ENCODE measurements at places on chromosomes 2 and 18.
A peak's percentile ranks its signal among the peaks of the same experiment; 100 is the strongest.

DNA sequence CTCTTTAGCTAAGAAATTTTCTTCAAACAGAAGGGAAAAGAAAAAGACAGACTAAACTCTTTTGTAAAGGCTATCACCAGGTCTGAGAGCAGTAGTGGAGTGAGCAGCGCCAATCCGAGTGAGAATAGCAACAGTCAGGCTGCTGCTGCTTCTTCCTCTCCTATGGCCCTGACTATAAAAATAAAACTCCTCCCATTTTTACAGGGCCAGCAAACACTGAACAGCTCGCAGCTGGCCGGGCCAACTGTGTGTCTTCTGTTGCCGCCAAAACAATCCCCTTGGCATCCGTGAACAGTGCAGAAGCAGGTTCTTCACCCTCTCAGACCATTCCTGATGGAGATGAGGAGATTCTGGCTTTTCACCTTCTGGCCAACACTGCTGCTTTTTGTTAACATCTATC, 124.5 kb downstream of the CNTNAP5 start:
- no peak for DNase-seq

DNA sequence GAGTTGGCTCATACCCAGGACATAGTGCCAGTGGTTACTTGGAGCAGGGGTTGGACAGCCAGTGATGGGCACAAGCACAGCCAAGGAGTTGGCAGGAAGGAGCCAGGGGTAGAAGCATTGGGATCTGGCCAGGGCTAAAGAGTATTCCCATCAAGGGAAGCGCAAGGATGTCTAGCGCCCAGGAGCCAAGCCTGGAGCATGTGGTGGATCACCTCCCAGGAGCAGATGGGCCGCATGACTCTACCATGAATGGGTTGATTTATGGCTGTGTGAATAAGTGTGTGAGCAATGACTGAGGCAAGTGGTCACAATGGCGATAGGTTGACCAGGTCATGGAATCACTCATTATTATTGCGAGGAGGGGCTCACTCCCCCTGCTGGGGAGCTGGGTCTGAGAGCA, 111.1 kb downstream of the FHOD3 start:
- DNase-seq = no peak

DNA sequence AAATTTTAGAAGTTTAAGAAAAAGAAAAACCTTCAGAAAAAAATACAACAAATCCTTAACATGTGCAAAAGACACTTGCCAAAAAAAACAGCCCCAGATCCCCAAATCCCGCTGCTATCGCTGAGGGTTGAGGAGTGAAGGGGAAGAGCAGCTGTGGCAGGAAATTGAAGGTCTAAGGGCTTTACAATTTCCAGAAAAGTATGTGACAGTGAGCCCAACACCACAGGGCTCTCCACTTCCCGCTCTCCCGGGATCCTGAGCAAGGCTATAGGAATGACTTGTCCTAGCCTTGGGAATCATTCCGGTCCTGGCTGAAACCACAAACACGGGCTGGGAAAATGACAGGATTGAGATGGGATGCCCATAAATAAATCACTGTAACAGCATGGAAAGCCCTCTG, 191.4 kb downstream of the TMEM163 start:
- no peak for DNase-seq

DNA sequence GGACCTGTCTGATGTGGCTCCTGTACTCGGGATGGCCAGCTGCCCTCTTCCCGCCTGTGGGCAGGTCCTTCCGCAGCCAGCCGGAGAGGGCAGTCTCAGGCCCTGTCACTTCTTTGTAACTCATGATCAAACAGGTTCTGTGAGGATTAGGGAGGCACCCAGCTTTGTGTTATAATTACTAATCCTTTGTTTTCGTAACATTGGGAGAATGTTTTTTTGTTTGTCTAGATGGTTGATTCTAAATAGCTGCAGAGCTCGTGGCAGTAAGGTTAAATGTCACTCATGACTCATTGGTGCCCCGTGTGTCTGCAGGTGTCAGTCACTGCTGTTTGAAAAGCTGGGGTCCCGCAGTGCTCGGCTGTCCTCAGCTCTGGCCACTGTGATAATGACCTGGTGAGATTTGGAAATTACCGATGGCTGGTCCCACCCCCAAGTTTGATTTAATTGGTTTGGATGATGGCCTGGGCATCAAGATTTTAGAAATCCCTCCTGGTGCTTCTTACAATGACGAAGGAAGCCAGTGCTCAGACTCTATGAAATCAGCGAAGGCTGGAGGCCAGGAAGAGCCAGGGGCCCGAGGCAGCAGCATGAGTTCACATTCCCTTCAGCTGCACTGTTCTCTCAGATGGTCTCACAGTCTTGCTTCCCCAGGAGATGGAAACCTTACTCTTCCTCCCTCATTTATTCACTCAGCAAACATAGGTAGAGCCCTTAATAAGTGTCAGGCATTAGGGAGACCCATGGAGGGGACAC, 172.8 kb downstream of the VAPA start:
- DNase-seq = no peak

DNA sequence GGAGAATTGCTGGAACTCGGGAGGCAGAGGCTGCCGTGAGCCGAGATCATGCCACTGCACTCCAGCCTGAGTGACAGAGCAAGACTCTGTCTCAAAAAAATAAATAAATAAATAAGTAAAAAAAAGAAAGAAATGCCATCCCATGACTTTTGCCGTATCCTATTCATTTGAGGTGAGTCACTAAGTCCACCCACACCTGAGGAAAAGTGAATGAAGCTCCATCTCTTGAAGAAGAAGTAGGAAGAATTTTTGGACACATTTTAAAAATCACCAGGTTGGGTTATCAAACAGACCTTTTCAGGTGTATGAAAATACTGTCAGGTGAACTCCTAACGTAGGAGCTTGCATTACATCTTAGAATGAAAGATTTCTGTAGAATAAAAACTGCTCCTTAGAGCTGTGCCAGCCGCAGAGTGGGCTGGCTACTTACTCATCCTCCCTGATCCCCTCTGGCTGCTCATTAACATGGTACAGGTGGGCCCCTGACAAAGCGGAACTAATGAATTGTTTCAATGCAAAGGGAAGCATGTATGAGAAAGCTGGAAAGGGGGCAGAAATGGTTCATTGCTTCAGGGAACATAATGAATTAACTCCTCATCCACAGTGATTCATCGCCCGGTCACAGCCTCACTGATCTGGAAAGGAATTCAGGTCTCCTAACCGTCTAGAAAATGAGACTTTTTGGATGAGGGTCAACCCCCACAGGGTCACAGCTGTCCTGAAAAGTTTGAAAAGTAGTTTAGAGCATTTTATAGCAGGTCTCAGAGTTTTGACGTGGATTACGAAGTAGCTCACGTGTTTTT, 191.4 kb downstream of the SPP2 start:
- no peak for DNase-seq

- peak; percentile 96 for DNase-seq
Measured at GRCh38 chr2:242088471-242089212, 219.1 kb downstream of the RTP5 start.

DNA sequence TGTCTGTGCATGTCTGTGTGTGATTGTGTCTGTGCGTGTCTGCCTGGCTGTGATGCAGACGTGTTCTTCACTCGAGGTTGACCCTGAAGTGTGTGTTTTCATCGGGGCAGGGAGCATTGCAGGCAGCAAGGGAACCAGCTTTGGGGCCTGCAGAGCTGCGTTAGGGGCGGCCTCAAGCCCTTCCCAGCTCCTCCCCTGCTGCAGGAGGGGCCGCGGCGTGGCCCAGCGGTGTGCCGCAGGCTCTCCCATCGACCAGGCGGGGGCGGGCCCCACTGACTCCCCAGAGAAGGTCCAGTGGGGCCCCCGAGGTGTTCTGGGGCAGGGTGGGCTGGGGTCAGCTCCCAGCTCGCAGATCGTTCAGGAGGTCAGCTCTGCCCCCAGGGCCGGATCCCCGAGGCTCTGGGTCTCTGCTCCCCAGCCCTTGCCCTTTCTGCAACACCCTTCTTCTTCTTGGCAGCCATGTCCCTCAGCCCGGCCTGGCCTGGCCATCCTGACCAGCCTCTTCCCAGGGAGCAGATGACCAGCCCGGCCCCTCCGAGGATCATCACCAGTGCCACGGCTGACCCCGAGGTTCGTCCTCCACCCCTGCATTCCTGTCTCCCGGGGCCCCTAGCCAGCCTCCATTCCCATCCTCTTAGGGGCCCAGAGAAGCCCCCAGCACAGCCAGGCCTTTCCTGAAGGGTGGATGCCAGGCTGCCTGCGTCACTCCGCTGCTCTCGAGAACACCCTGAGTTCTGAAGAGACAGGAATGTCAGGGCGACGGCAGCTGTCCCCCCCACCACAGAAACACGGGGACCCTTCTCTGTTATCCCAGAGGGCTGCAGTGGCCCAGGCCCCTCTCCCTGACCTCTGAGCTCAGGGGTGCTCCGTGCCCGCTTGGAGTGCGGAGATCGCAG, 11.1 kb upstream of the KLHL30 start:
- peak; percentile 37 for DNase-seq

DNA sequence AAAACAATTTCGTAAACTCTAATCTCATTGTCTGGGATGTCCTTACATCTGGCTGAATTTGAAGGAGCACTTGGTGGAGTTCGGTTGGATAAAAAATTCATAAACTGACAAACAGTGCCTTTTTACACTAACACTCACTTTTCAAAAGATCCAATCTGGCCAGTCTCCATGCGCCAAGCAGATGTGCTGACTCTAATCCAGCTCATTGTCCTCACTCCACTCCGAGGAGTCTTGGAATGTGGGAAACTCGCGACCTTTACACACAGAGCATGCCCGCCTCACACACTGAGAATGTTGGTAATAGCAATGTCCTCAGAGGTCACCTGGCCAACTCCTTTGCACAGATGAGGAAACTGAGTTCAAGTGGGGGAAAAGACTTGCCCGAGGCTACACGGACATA, 66.8 kb downstream of the XDH start:
- no peak for DNase-seq

GRCh38 chr2:67096886-67097285, 300.2 kb upstream of the ETAA1 start:
- no peak for DNase-seq

DNA sequence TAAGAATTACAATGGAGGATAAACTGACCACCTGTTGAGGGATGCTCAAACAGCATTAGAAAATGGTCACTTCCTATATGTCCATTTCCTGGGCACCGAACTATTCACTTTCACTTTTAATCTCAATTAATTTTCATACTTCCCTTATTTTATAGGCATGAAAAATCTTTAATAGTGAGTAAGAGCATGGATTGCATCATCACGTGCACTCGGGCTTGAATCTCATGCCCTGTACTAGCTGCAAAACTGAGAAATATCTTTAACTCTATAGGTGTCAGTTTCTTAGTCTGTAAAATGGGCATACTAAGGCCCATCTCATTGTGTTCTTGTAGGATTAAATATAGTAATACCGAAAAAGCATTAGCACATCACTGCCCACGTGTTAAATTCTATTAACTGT, 183.9 kb upstream of the FIGN start:
- no peak for DNase-seq

GRCh38 chr18:63017076-63017475, 301.7 kb downstream of the PHLPP1 start:
- no peak for DNase-seq

DNA sequence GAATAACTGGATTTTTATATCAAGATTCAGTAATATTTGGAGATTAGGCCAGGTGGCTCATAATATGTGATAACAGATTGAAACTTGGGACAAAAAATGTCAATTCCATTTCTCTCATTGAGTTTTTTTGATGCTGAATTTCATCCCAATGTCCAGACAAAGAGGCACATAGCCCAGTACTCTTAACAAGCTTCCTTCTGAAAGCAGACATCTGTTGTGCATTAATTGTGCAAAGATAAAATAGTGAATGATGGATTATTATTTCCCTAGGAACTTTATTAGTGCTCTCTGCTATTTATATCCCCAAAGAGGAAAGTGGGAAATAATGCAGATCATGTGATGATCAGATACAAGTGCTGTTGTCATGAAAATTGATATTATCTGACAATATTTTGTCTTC, 234.1 kb downstream of the CCDC102B start:
- DNase-seq = no peak

DNA sequence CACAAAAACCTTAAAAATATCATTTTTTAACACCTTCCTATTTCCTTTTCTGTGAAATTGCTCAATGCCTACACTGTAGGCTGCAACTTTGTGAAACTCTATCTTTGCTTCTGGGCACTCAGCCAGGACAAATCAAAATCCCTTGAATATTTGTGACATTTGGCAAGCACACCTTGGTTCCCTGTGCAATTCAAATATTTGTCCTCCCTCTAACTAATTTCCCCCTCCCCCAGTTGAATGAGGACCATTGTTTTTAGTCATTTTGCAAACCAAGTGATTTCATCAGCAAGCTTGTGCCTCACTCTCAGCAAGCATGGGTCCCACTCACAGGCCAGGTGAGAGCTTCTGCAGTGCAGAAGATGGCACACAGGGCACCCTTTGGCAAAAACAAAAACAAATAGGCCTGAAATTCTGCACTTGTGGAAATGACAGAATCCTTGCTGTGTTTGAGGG, 541.5 kb downstream of the CNTNAP5 start:
- no peak for DNase-seq

DNA sequence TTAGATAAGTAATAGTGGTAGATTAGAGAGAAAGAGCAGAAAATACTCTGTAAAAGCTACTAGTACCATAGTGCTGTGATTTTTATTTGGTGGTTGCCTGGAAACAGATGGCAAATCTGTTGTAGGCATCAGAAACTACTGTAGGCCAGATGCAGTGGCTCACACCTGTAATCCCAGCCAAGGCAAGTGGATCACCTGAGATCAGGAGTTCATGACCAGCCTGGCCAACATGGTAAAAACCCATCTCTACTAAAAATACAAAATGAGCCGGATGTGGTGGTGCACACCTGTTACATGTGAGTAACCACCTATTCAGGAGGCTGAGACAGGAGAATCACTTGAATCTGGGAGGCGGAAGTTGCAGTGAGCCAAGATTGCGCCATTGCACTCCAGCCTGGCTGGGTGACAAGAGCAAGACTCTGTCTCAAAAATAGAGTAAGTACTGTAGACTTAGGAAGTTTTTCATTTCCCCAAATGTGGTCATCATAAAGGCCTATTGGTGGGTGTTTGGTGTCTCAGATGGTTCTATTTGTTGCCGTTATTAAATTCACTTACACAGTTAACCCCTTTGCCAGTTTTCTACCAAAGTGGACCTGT, 79.6 kb downstream of the SPTBN1 start:
- no peak for DNase-seq

DNA sequence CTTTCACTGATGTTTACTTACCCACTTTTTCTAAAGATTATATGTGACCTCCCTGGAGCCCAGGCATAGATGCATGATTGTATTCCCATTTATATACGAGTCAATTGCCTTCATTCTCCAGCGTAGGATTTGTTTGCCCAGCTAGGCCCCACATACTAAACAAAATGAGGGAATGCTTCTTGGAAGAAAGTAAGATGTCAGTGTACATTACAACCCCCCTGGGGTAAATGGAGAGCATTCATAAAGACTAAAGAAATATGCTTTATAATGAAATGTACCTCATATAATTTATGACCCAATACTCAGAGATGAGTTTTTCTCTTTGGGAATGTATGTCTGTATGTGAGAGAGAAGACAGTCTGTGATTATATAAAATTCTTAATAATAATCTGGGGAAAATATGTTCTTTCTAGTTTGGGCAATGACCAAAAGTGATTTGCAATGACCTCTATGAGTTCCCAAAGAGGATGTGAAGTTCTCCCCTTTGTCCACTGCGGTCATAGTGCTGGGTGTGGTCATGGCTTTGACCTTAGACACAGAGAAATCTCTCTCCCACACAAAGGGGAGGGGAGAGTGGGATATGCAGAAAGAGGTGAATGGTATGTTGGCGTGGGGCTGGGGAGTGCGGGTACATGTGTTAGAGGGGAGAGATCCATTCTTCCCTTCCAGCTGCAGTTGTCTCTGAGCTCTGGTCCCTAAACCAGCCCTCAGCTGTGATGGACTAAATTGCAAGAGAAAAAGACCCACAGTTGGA, 175.6 kb downstream of the EN1 start:
- no peak for DNase-seq

Measured in activated naive CD4-positive, alpha-beta T cell treated with anti-CD3 and anti-CD28 coated beads, Interleukin-2, amount 10 ng/mL, durations not matched to agents 7 days and 5 days (primary cell).